ENCODE measurements at places on chromosomes 7 and 10.

- DNase-seq = no peak
Observed at GRCh38 chr7:43619213-43620012, 36.5 kb downstream of the STK17A start.

DNA sequence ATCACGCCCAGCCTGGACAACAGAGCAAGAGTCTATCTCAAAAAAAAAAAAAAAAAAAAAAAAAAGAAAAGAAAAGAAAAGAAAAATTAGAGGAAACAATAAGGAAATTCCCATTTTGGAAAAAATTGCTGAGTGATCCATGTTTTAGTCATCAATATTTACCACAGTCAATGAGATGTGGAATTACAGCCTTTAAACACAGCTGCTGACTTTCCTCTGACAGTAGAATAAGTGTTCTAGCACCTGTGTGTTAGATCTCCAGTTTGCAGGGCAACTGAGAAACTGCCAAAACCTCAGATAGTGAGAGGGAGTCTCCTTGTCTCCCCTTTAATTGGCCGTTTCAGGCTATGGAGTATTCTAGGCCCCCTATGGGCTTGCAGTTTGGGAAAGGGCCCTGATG lies 520.1 kb downstream of the KCNMA1 start:
- no peak for DNase-seq

DNA sequence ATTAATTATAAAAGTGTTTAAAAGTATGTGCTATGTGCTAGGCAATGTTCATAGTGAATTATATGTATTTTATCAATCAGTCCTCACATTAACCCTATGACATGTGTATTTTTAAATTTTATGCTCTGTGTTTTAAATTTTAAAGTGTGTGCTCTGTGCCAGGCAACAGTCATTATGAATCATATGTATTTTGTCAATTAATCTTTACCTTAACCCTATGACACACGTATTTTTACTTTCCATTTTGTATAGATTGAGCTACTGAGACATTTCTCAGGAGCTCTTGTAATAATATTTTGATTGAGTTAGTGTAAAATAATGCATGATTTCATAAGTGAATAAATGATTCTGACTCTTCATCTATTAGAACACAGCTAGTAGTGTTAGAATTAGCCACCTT lies 117.8 kb downstream of the THSD7A start:
- no peak for DNase-seq

DNA sequence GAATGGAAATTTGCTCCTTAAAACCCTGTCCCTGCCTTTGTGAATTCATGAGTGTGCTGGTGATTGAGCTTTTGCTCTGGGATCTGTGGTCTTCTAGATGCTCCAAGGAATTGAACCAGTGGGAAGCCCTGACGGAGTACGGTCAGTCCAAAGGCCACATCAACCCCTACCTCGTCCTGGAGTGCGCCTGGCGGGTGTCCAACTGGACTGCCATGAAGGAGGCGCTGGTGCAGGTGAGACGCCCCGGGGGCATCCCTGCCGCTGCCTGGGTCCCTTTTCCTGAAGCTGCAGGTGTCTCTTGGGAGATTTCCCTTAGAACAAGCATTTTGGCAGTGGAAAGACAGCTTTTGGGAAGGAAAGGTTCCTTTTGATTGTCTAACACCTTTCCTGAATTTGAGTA lies 100.3 kb downstream of the TRRAP start:
- no peak for DNase-seq

- no peak for DNase-seq
Observed at GRCh38 chr10:34250722-34251121, 564.4 kb downstream of the PARD3 start.

DNA sequence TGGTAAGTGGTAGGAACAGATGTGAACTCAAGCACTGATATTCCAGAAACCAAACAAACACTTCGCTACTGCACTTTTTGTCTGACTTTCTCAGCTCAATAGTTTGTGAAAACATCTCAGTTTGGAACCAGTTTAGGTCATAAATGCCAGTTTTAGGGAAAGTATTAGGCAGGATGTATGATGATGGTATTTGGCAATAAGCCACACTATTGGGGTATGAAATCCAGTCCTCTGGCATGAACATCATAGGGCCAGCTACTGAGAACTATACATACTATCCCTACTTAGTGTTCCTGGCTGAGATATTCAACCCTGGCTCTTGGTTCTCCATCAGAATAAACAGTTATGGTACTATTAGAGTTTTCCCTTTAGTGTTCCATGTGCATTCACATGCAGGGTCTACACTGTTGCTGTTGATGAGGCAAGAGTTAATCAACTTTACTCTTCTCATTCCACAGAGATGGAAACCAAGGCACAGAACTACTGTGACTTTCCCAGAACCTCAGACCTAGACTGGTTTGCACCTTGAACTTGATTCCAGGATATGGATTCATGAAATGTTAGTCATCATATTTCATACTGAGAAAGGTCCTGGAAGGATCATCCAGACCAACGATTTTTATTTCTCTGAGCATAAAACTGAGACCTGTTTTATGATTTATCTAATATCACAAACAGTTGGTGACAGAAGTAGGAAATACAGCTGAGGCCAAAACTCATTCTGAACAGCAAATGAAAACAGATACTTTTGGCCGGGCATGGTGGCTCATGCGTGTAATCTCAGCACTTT lies 20.0 kb upstream of the IFIT2 start:
- no peak for DNase-seq

- DNase-seq = no peak
Observed at GRCh38 chr7:31464601-31465000, 49.3 kb upstream of the ITPRID1 start.

- DNase-seq = no peak
Observed at GRCh38 chr7:69893906-69894305, 295.6 kb downstream of the AUTS2 start.

- no peak for DNase-seq
Observed at GRCh38 chr7:69736126-69736810, 138.0 kb downstream of the AUTS2 start.

DNA sequence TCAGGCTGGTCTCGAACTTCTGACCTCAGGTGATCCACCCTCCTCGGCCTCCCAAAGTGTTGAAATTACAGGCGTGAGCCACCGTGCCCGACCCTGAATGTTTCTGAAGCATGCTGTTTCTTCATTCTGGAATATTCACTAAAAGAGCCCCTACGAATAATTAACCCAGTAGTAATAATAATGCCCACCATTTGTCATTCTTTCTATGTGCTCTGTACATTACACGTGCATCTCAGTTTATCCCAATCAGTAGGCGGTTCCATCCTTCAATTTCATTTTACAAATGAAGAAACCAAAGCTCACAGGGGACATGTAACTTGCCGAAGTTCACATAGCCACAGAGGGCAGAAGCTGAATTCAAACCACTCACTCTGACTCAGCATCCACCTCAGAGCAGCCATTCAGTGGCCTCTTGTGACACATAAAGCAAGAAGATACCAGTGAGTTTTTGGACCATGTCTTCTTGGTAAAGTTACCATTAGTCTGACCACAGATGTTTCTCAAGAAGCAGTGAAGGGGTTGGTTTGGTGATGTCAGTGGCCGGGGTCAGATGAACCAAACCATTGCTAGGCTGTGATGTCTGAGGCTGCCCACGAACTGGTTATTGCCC lies 71.9 kb upstream of the DUSP5 start:
- no peak for DNase-seq

GRCh38 chr10:62046522-62047227 lies 145.2 kb downstream of the ARID5B start:
- DNase-seq = no peak

- DNase-seq = no peak
Observed at GRCh38 chr10:79127151-79127961, 58.6 kb downstream of the ZMIZ1 start.

GRCh38 chr10:42975005-42975493 lies 101.8 kb upstream of the RET start:
- no peak for DNase-seq

DNA sequence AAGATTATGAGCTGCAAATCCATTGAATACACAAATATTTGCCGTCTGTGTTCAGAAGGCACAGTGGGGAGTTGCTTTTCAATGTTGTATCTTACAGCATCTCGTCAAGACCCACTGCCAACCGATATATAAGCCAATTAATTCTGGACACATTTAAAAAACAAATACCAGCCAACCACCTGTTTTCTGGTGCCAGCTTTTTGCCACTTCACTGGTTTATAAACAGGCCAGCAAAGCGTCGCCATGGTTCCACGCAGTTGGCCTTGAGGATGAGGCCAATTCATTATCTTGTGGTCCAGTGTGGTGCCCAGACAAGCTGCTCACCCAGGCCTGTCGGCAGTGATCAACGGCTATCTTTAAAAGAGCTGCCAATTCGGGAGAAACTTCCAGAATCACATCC lies 321.0 kb downstream of the TCERG1L start:
- DNase-seq = no peak

DNA sequence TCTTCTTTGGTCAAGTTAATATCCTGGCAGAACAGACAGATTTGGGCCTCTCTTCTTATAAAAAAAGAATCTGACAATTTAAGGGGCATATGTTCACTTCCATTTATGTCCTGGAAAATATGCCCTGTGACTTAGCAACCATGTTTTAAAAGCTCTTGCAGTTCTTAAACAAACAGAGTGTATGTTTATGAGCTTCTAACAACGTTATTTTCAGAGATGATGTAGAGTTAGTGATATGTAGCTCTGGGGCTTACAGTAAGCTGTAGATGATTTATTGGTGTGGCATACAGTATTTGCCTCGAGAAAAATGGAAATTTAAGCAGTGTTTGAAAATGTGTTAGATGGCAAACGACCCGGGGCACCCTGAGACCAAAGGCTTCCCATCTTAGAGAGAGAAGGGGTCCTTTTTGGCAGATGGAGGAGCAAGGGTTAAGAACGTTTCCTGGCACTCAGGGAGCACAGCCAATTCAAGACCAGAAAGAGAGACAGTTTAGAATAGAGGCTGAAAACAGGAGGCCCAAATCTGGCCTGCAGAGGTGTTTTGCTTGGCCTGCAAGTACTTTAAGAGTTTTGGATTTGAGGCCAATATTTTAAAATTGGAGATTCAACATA lies 397.5 kb downstream of the KCNMA1 start:
- DNase-seq = no peak

- no peak for DNase-seq
Observed at GRCh38 chr7:106247841-106248240, 36.9 kb downstream of the NAMPT start.

- DNase-seq = no peak
Observed at GRCh38 chr7:78018641-78019446, 220.3 kb downstream of the PHTF2 start.

DNA sequence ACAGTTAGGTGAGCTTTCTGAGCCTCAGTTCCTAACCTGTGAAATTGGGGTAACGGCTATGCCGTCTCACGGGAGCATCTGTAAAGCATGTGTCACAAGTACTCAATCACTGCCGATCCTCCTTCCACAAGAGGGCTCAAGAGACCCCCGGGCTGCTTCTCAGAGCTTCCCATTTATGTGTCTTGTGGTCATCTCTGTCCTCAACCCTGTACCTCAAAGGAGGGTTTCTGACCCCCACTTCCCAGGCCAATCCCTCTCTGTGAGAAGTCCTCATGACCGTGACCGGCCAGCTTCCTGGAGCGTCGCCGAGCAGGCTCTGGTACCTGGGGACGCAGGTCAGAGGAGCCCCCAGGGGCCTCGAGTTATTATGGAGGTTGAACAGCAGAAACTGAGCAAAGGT lies 510 bp upstream of the TRPV5 start:
- DNase-seq = no peak

DNA sequence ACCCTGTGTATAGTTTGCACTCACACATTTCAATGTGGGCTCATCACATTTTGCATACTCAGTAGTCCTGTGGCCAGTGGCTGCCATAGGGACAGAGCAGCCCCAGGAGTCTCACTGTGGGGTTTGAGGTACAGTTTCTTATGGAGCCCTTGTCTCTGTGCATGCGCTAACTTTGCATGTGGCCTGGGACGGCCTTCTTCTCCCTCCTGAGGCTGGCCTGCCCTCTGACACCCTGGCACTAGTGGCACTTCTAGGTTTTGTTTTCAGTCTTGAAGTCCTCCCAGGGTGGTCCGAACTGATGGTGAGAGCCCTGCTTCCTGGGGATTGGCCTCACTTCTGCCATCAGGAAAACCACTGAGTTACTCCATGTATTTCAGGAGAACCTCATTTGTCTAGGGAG lies 21.2 kb downstream of the NACAD start:
- DNase-seq = no peak

- no peak for DNase-seq
Observed at GRCh38 chr7:105270117-105270516, 118.6 kb downstream of the SRPK2 start.

GRCh38 chr7:24718977-24719491 lies 38.2 kb downstream of the GSDME start:
- DNase-seq = no peak

- DNase-seq = no peak
Observed at GRCh38 chr10:69696073-69696731, 66.2 kb downstream of the FAM241B start.

DNA sequence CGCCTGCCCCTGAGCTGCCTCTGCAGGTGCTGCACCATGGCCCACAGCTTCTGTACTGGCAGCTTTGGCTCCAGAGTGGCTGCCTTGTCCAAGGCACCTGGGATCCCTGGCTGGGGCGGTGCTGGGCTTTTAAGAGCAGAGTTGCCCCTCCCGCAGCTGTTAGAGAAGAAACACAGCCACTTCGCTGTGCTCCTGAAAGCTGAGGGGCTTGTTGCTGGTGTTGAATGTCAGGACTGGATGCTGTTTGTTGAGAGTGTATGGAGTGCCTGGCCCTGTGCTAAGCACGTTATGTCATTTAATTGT lies 6.2 kb downstream of the FAM241B start:
- DNase-seq = no peak

DNA sequence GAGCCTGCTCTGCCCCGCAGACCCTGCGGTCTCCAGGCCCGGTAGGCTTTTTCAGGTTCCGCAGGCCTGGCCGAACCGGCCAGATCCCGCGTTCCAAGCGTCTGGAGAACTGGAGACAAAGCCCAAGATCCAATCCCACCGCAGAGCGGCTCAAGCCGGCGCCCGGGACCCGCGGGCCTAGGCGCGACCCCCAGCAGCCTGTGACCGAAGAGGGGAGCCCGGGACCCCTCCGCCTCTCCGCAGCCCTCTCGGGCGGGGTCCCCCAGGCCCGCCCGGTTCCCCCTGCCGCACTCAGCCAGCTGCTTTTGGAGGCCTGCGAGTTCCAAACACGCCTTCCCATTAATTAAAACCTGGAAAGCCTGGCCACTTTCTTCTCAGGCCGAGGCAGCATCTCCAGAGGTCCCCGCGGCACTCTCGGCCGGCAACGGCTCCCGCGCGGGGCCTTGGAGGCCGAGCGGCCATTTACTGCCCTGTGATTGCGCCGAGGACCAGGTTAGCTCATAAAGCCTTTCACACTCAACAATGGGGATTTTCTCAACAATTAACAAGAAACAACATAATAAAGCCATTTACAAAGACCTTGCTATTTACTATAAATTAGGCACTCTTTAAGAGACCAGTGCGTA lies 16.7 kb downstream of the SKIDA1 start:
- DNase-seq = no peak
